Cerebellum (tissue), 4 donors: ENCODE measurements at places on chromosomes 16 and 17. TPM values are rescaled to one million over a fixed set of nuclear protein-coding genes. Genes with fewer than 3 reads are reported as not detected.

GPS2 gene
- total RNA-seq: 29.2 TPM

C16orf89 gene
- total RNA-seq: 6.9 TPM

TEKT5 gene
- total RNA-seq: not detected

HOXB6 gene
- not detected for total RNA-seq

GPRC5B gene
- total RNA-seq: 37.1 TPM

ABCC3 gene
- 0.82 TPM for total RNA-seq

SLC13A2 gene
- total RNA-seq: not detected

TMEM204 gene
- 3.3 TPM for total RNA-seq

DNA sequence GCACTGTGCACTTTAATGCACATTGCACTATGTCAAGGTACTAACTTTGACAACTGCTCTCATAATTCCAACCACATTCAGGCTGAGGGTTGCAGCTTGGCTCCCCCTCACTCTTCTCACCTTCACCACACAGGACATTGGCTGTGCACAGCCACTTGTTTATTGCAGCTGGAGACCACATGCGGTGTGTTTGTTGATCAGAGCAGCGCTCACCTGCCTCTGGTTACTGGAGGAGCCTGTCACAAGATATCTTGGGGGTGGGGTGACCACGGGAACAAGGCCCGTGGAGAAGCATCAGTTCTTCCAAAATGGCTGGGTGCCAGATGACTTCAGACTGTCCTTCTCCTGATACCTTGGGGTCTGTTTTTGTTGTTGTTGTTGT lies 10.6 kb upstream of the CCL5 start:
- no peak for DNase-seq

- DNase-seq: peak; percentile 73
Measured at GRCh38 chr17:78409191-78409928, 30.9 kb downstream of the PGS1 start.

DNA sequence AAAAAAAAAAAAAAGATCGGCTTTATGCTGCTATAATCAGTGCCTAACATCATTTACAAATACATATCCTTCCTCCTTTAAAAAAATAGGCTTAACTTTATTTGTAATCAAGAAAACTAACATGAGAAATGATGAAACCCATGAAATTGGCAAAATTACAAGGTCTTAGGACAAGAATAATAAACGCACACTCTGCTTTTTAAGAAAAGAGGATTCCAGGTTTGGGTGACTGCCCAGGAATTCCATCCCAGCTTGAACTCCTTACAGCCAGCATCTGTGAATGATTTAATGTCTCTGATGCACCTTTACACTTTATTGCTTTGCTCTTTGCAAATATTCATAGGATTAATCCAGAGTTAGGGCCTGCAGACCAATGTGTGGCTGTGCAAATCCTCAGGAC lies 196.0 kb downstream of the CBLN1 start:
- DNase-seq: no peak

DNA sequence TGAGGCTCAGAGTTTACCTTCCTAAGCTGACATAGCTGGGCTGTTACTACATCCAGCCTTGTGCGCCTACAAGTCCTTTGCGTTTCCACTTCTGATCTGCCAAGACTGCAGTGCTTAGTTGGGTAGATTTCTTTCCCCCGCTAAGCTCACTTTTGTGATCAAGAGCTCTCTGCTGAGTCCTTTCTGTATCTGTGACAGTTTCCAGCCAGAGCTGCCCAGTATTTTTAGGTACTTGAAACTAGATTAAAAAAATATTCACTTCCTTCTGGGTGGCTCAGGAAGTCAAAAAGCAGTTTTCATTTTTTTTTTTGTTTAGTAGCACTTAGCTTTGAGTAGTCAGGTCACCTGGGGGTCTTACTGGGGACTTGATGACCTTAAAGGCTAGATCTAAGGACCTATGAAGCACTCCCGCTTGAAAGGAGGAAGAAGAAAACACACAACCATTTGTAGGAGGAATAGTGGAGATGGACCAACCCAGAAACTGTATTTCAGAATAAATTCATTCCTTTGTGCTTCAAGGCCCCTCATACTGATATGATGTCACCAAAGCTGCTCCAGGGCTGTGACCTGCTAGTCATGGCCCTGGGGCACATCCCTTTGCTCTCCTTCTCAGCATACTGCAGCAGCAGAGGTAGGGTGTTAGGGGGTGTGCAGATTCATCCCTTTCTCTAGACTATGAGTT lies 75.6 kb upstream of the HNF1B start:
- no peak for DNase-seq

DNA sequence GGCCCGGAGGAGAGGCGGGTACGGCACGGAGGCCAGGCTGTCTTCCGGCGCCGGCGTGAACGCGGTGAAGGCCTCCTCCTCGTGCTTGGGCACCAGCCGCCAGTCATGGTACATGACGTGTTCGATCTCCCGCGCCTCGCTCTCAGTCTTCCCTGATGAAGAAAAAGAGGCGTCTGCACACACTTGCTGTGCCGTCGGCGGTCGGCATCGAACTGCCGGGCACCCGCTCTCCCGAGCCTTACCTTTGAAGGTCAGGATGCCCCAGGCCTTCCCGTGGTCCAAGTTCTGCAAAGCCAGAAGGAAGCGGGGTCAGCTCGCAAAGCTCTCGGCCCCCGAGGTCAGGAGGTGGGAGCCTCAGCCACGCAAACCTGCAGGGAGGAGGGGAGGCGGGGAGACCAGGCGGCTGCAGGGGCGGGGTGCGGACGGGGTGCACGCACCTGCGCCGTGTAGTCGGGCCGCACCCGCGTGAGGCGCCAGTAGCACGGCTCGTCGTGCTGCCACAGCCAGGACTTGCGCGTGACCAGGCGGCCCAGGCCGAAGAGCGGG lies at the start of gene EME2:
Gene EME2, plus strand, starts transcription at position 449 of the 546 bp plus-strand sequence. CDS start 418 bp downstream, outside the sequence.
- no peak for DNase-seq

DNA sequence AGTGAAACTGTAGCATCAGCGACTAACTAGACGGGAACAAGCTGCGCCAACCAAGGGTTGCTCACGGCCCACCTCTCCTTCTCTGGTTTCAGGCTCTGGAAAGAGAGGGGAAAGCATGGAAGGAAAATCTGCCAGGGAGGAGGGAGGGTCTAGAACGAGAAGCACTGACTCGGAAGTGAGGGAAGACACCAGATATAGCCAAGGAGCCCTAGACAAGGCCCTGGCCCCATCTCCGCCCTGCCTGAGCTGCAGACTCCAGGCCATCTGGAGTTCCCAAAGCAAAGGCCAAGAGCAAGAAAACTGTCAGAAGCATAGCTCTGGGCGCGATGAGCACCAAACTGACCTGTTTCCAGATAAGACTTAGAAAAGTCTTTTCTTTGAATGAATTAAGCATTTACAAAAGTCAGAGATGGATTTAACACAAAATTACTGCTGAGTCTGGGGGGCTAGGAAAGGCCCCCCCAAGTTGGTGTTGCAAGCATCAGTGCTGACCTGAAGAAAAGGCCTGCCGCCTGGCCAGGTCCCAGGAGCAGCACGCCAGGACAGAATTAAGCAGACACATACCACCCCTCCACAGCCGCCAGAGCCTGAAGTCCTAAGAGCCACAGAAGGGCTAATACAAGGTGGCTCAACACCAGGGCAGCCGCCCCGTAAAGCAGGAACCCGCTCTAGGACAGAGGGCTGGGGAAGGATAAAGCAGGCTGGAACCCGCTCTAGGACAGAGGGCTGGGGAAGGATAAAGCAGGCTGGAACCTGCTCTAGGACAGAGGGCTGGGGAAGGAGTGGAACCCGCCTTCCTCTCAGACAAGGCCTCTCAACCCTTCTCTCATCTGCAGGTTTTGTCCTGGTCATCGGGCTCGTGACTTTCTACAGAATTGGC lies 20.7 kb downstream of the TMEM204 start:
- DNase-seq: peak; percentile 72

DNA sequence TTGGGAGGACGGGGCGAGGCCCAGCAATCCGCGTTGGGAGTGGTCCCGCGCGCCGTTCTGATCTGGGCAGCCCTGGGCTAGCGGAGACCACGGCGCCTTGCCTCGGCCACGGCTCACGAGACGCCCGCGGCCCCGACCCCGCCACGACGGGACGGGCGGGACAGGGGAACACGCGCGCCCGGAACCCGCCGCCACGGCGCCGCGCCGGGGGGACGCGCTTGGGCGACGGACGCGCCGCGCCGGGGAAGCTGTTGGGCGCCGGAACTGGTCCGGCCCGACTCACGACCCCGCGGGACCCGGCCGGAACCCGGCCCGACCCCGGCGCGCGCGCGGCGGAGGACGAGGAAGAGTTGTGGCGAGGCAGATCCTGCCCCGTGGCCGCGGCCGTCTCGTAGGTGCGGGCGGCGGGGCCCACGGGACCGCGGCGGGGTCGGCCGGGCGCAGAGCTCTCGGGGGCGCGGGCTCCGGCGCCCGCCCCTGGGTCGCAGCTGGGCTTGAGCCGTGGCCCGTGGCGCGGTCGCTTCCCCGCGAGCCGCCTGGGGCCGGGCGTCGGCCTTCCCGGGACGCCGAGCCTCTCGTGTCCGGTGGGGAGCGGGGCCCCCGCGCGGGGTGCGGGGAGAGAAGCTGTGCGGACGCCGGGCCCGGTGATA lies at the start of gene ACSF3:
Gene ACSF3, plus strand, starts transcription at position 251 of the 650 bp plus-strand sequence. CDS start 6,830 bp downstream, outside the sequence.
- peak; percentile 74 for DNase-seq

DNA sequence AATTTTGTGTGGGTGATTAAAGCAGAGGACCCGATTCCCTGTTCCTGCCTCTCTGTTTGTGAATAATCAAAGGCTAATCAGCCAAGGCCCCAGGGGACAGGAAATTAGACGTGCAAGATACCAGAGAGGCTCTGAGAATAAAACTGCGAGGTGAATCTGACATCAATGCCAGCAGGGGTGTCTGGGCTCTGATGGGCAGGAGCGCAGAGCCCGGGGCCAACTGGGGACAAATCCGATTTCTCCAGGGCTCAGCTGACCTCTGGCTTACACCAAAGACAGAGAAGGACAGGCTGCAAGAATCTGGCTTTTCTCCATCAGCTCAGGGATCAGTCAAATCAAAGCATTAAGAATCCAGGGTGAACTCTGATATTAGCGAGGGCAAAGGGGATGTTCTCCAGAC lies 174.3 kb downstream of the XYLT1 start:
- no peak for DNase-seq

- DNase-seq: no peak
Measured at GRCh38 chr17:7774055-7774521, 56.5 kb downstream of the DNAH2 start.

DNA sequence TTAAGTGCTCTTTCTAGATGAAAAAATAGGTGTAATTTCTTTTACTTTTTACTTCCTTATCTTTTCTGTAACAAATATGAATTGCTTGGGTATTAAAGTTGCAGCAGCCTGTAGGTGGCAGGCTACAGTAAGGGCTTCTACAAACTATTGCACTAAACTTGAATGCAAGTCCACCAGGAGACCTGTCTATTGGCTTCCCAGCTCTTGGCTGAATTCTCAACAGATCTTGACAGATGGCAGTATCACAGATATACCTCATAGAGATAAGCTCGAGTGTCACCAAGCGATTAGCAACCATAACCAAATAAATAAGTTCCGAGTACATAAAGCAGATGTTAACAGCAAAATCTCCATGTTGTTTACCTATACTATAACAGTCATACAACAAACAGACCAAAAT lies 5.9 kb downstream of the BBS2 start:
- peak; percentile 75 for DNase-seq

GRCh38 chr17:79844869-79845600 lies 5.8 kb upstream of the CBX4 start:
- DNase-seq: peak; percentile 39

- peak; percentile 30 for DNase-seq
Measured at GRCh38 chr17:82859431-82860403, 19.9 kb upstream of the ZNF750 start.

GRCh38 chr17:59456428-59456827 lies 109.0 kb upstream of the DHX40 start:
- DNase-seq: no peak

- no peak for DNase-seq
Measured at GRCh38 chr17:82219083-82219482, 6.4 kb upstream of the CCDC57 start.

- no peak for DNase-seq
Measured at GRCh38 chr17:74277935-74278334, 3.9 kb downstream of the DNAI2 start.

DNA sequence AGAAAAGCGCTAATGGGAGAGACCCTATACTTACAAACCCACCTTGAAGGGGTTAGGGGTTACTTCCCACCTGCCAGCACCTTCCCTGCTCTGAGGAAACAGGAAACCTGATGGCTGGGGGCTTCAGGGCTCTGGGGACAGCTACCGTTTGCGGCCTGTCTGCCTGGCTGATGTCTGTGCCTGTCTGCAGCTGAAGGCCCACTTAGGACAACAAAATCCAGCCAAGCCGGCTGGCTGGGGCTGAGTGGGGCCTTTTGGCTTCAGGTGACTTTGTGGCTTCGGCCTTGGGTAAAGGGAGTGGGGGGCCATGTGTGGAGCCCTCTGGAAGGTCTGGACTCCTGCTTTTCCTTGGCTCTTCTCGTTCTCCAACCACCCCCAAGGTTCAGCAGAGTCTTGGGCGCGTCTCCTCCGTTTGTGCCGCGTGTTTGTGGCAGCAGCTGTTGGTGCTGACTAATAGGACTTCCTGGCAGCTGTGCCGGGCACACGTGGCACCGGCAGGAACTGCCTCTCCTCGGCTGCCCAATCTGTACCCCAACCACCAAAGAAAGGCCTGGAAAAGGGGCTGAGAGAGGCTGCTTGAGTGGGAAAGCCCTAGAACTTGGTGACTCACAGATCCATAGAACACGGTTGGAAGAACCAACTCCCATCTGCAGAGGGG lies 186.7 kb downstream of the MSI2 start:
- no peak for DNase-seq

DNA sequence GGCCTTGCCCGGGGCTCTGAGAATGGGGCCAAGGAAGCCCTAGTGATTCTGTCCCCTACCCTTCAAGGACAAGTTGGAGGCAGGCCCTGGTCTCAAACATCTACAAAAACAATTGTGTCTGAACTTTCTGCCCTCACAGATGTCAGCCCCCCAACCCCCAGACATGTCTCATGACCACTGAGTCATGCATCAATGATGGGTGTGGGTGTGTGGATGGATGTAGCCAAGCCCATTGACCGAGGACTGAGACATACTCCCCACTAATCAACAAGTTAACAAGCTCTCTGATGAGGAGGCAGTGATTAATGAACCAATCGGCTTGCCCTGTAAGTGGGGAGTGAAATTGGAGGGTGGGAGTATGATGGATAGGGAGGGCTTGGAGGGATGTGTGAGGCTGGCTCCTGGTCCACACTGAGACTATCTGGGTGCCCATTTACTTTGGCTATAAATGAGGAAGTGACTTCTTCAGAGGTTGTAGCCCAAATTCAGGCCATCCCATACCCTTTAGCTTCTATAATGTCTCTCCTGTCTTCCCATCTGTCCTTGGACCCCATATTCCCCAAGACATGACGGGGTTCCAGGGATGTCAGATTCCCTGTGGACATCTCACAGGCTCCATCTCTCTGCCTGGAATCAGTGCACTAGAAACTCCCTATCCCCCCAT lies 97.1 kb upstream of the TMEM97 start:
- no peak for DNase-seq

- no peak for DNase-seq
Measured at GRCh38 chr17:47678196-47678595, 15.8 kb upstream of the TBKBP1 start.
